Activated CD4-positive, alpha-beta memory T cell treated with anti-CD3 and anti-CD28 coated beads, Interleukin-2, amount 10 ng/mL, durations not matched to agents 7 days and 5 days (primary cell): ENCODE measurements at places on chromosomes 5 and 9. TPM values are rescaled to one million over a fixed set of nuclear protein-coding genes. Genes with fewer than 3 reads are reported as not detected.

The ASS1 gene
- 10.1 TPM for total RNA-seq

The IFNA10 gene
- total RNA-seq = not detected

The NR5A1 gene
- not detected for total RNA-seq

The MRPS27 gene
- 41.1 TPM for total RNA-seq

The INSL4 gene
- total RNA-seq = not detected

The MAMDC4 gene
- 12.5 TPM for total RNA-seq

The IFNA2 gene
- not detected for total RNA-seq

The OTULINL gene
- 34.6 TPM for total RNA-seq

The NDUFS4 gene
- 51.7 TPM for total RNA-seq

The RXFP3 gene
- total RNA-seq = not detected
